HFFc6 (cell line): ENCODE measurements at places on chromosomes 7 and 10. TPM values are rescaled to one million over a fixed set of nuclear protein-coding genes. Genes with fewer than 3 reads are reported as not detected.

LIPN gene
- not detected in 3 replicates for total RNA-seq

GIMAP6 gene
- not detected in 3 replicates for total RNA-seq

KLF14 gene
- not detected in 3 replicates for total RNA-seq

TMEM26 gene
- not detected in 3 replicates for total RNA-seq

KAZALD1 gene
- 16.0 to 24.3 TPM (median 16.9 TPM) in 3 replicates for total RNA-seq

NPC1L1 gene
- not detected in 3 replicates for total RNA-seq

DNA sequence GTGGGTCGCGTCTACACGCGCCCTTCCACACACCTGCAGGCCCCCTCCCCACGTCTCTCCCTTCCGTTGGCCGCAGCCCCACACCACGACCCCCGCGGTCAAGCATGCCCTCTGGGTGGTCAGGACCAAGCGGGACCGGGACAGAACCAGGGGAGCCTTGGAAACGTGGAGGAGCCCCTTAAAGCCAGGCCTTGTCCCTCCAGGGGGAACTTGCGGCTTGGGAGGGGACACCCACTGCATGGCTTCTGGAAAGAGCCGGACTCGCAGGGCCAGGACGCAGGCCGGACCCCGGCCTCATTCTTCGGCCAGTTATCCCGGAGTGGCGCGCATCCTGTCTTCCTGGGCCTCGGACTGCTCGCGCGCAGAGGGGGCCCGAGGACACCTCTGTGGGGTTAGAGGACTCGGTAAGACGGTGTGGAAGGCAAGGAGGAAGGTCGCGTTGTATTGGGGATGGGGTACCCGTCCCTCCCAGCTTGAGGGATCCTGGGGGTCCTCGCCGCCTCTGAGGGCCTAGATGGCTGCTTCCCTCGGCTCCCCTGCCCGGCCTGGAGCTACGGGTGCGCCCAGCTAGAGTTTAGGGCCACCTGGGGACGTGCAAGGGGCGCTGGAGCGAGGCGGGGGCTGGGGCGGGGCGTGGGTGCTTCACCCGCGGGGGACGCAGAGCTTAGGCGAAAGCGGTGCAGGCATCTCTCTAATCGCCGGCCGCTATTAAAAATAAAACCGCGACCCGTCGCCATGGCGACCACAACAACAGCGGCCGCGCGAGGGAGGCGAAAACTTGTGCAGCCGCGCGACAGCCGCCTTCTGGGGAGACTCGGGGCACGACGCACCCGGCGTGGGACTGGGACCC lies 1.8 kb upstream of the PDGFA start:
- no peaks in the 10 kb centered on the region for H3K36me3 ChIP-seq
- peak; percentile 63 for DNase-seq
- peak overlapping the region; percentile 43 for H3K4me3 ChIP-seq
- peaks cover 2% of the 10 kb centered on the region for H3K4me1 ChIP-seq
- H3K27me3 ChIP-seq: peaks cover 4% of the 10 kb centered on the region

GRCh38 chr10:89643812-89644690 lies 991 bp downstream of the PANK1 start:
- H3K4me3 ChIP-seq: no peak overlapping the region
- H3K36me3 ChIP-seq: no peaks in the 10 kb centered on the region
- DNase-seq: peak; percentile 93
- no peaks in the 10 kb centered on the region for H3K27me3 ChIP-seq
- peaks cover 10% of the 10 kb centered on the region for H3K4me1 ChIP-seq

DNA sequence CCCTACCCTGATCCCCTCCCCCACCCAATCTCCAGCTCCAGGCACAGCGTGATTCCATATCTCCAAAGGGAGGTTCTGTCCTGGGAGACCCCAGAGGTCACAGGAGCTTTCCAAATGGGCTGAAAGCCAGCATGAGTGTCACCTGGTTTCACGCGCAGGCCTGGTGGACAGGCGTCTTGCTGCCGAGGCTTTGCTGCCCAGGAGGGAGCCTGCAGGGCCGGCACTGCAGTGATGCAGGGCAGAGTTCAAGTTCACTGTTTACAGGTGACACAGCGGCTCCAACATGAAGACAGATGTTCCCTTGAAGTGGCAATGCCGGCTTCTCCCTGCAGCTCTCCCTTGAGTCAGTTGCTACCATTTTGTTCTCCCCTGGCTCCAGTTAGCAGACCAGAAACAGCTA lies 104.3 kb downstream of the TCERG1L start:
- no peaks in the 10 kb centered on the region for H3K27me3 ChIP-seq
- no peak for DNase-seq
- H3K36me3 ChIP-seq: no peaks in the 10 kb centered on the region; the same call in 1 of the 2 replicates
- H3K4me3 ChIP-seq: no peak overlapping the region

DNA sequence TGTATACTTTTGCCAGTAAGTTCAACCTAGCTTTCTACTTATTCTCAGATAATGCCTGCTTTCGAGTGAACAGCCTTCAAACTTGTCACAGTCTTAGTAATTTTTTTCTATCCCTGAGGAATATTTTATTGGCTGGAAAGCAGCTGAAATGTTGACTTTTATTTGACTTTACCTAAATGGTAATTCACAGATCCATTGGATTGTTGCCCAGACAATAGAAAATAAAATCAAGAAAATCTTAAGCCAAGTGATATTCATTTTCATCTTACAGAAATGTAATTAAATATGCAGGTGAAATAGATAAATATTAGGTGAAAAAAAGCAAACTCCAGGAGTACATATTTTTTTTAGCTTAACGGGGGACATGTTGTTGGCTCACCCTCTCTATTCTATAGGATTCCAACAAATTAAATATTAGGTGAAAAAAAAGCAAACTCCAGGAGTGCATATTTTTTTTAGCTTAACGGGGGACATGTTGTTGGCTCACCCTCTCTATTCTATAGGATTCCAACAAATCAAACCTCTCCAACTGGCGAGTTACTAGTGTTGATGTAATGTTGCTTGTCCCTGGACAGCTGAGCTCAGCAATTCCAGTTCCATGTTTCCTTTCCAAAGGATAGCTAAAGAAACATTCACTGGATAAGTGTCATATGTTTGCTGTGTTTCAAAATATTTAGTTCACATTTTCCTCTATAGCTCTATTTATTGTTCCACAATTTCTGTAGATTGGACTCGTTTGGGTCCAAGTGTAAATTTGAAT lies 4.2 kb downstream of the TMEM26 start:
- H3K4me1 ChIP-seq: peaks cover 5% of the 10 kb centered on the region; the same call in 1 of the 2 replicates
- H3K36me3 ChIP-seq: no peaks in the 10 kb centered on the region
- no peak overlapping the region for H3K4me3 ChIP-seq
- H3K27ac ChIP-seq: no peak overlapping the region
- DNase-seq: no peak
- peaks cover 8% of the 10 kb centered on the region for H3K27me3 ChIP-seq

DNA sequence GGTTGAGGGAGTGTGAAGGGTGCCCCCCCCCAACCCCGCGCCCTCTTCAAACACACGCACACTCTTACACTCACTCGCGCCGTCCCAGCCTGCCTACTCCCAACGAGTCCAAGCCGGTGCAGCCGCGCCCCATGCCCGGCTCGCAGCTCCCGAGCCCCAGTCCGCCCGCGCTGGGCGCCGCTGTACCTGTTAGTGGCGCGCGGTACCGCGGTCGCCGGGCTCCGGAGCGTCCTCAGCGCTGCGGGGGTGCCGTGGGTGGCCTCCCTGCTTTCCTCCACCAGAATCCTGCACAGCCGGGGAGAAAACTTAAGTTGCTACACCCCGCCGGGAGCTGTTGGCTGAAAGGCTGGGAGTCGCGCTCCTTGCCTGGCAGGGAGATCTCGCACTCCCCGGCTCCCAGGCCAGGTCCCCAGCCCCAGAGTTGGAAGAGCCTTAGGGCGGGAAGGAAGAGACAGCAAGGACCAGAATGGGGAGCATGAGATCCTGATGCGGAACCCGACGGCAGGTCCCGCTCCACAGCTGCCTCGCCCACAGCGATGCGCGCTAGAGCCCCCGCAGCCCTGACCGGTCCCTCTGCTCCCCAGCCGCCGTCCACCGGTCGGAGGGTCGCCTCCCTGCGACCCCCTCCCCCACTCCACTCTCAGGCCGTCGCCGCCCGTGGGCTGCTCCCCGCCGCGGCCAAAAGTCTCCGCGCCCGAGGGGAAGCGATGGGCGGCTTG lies 863 bp downstream of the ST8SIA6 start:
- H3K4me3 ChIP-seq: peak overlapping the region; percentile 80
- DNase-seq: no peak
- H3K36me3 ChIP-seq: peaks cover 10% of the 10 kb centered on the region
- peaks cover 6% of the 10 kb centered on the region; the same call in 1 of the 2 replicates for H3K4me1 ChIP-seq
- peaks cover 14% of the 10 kb centered on the region for H3K27me3 ChIP-seq

DNA sequence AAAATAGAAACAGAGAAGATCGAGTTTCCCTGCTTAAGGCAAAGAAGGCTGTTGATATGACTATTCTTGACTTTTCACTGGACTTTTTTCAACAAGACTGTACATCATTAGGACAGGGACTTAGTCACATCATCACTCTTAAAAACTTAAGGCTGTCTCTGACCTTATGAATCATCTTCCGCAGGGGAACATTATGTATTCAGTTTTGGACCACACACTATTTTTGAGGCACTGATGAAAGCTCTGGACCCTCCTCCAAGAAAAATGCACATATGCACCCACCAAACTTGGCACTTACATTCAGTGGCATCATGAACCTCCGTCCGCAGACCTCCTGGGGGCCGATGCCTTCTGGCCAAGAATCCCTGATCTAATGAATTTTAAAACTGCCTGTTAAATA lies 96.4 kb downstream of the CALD1 start:
- peaks cover 26% of the 10 kb centered on the region for H3K27me3 ChIP-seq
- H3K36me3 ChIP-seq: peaks cover 38% of the 10 kb centered on the region
- H3K27ac ChIP-seq: peak overlapping the region; percentile 80
- peaks cover 77% of the 10 kb centered on the region for H3K4me1 ChIP-seq
- peak overlapping the region; percentile 55 for H3K4me3 ChIP-seq

DNA sequence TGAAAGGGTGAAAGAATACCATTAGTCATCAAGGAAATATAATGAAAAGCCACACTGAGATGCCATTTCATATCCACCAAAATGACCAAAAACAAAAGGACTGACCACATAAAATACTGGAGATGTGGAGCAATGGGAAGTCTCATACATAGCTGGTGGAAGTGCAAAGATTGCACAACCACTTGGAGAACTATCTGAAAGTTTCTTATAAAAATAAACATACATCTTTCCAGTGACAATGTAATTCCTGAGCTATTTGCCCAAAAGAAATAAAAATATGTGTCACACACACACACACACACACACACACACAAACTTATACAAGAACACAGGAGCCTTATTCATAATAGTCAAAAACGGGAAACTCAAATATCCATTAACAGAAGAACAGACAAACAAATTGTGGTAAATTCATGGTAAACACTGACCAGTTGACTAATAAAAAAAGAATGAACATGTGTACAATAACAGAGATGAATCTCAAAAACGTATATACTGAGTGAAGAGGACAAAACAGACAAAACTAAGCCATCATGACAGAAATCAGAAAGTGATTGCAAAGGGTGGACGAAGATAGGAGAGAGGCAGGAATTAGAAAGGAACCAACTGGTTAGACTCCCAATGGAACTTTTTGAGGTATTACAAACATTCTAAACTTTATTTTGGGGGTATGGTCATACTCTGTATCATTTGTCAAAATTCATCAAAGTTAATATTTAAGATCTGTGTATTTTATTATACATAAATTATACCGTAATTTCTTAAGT lies 21.5 kb downstream of the WASL start:
- H3K4me1 ChIP-seq: peaks cover 57% of the 10 kb centered on the region
- peak; percentile 90 for DNase-seq
- H3K36me3 ChIP-seq: peaks cover under 1% of the 10 kb centered on the region; the same call in 1 of the 2 replicates
- no peaks in the 10 kb centered on the region for H3K27me3 ChIP-seq

- peaks cover 6% of the 10 kb centered on the region for H3K27me3 ChIP-seq
- DNase-seq: peak; percentile 91
- H3K4me3 ChIP-seq: peak overlapping the region; percentile 86
- H3K27ac ChIP-seq: peak overlapping the region; percentile 88
These were observed 50.5 kb upstream of the FOXK1 start for GRCh38 chr7:4631380-4632179.

GRCh38 chr10:11813855-11814567 lies 9.1 kb upstream of the PROSER2 start:
- peaks cover 4% of the 10 kb centered on the region; the same call in 1 of the 2 replicates for H3K27me3 ChIP-seq
- H3K4me1 ChIP-seq: peaks cover 18% of the 10 kb centered on the region
- H3K36me3 ChIP-seq: no peaks in the 10 kb centered on the region
- H3K27ac ChIP-seq: no peak overlapping the region
- H3K4me3 ChIP-seq: no peak overlapping the region

DNA sequence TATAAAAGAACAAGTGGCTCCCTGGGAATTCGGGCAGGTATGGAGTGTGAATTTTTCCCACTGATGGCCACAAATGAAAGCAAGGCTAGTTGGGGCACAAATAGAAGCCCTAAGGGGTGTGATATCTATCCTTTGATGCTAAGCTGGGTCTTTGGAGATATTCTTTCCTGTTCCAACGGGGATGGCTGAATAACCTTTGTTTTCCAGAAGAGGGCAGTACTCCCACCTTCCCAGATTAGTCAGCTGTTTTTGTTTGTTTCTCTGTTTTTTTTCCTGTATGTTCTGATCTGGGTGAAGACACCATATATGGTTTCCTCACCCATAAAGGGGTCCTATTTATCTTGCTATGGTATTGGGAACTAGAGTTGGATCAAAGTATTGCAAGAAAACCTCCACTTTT lies 947.7 kb upstream of the SORCS1 start:
- no peak overlapping the region for H3K27ac ChIP-seq
- H3K4me3 ChIP-seq: no peak overlapping the region
- H3K4me1 ChIP-seq: no peaks in the 10 kb centered on the region
- H3K36me3 ChIP-seq: no peaks in the 10 kb centered on the region

DNA sequence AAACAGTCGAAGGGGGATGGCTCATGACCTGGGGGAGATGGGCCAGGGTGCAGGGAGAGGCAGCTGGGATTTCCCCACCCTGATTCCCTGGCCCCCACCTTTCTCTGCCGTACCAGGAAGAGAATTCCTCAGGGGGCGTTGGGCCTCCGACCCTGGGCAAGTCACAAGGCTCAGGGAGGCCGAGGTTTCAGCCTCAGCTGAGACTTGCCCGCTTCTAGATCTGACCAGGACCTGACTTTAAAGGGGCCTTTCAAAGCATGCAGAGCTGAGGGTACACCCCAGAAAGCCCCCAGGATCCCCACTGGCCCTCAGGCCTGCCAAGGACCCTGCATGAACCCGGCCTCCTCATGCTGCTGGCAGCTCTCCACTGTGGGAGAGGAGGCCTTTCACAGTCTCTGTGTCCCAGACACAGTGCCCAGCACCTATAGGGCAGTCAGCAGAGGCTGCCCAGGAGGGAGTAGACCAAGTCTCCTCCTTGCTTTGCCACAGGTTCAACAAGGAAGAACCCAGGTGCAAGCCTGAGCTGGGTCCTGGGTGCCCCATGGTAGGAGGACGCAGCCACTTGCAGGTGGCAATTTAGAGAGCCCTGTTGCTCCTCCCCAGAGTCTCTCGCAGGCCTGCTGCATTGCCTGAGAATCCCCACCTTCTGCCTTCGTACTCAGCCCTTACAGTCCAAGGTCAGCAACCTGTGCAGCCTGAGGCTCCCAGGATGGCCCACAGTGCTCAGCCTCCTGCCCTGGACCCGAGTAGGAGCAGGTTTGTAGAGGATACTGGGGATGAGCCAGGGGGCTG lies 89.3 kb downstream of the CHST15 start:
- no peaks in the 10 kb centered on the region; the same call in 1 of the 2 replicates for H3K36me3 ChIP-seq
- H3K4me1 ChIP-seq: peaks cover 6% of the 10 kb centered on the region; the same call in 1 of the 2 replicates
- H3K27ac ChIP-seq: no peak overlapping the region
- H3K27me3 ChIP-seq: peaks cover 18% of the 10 kb centered on the region

GRCh38 chr7:35526645-35527044 lies 168.3 kb downstream of the HERPUD2 start:
- H3K4me3 ChIP-seq: no peak overlapping the region
- H3K27me3 ChIP-seq: peaks cover 21% of the 10 kb centered on the region
- no peak overlapping the region for H3K27ac ChIP-seq
- H3K36me3 ChIP-seq: no peaks in the 10 kb centered on the region
- H3K4me1 ChIP-seq: no peaks in the 10 kb centered on the region
- DNase-seq: no peak
